ENCODE measurements at places on chromosomes 16 and 17.

GRCh38 chr17:38982858-38983746 is 15.9 kb upstream of the FBXO47 start:
- peak; percentile 83 for DNase-seq

GRCh38 chr17:49633762-49634484 is 44.0 kb downstream of the SPOP start:
- DNase-seq = no peak

DNA sequence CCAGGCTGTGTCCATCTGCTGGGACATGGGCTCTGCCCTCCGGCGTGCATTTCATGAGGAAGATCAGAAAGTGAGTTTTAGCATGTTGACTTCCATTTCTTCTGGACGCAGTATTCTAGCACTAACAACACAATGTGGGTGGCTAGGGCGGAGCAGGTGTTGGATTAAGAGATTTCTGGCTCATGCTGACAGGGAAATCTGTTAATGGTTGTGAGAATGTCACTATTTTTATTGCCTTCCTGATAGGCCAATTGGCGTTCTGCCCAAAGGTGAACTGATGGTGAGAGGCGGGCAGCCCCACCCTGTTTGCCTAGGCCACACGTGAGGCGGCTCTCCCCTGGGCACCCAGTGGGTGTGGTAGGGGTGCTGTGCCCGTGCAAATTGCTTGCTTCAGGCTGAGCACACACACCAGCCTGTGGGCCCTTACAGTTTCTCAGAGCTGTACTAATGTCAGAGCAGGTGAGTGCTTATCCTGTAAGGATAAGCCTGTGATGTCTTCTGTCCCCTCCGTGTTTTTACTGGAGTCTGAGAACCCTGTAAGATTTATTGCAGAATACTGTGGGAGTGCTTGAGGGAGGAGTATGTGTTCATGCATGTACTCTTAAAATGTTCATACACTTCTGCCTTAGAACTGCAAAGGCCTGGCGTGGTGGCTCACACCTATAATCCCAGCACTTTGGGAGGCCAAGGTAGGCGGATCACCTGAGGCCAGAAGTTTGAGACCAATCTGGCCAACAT is 30.9 kb downstream of the PGS1 start:
- no peak for DNase-seq

DNA sequence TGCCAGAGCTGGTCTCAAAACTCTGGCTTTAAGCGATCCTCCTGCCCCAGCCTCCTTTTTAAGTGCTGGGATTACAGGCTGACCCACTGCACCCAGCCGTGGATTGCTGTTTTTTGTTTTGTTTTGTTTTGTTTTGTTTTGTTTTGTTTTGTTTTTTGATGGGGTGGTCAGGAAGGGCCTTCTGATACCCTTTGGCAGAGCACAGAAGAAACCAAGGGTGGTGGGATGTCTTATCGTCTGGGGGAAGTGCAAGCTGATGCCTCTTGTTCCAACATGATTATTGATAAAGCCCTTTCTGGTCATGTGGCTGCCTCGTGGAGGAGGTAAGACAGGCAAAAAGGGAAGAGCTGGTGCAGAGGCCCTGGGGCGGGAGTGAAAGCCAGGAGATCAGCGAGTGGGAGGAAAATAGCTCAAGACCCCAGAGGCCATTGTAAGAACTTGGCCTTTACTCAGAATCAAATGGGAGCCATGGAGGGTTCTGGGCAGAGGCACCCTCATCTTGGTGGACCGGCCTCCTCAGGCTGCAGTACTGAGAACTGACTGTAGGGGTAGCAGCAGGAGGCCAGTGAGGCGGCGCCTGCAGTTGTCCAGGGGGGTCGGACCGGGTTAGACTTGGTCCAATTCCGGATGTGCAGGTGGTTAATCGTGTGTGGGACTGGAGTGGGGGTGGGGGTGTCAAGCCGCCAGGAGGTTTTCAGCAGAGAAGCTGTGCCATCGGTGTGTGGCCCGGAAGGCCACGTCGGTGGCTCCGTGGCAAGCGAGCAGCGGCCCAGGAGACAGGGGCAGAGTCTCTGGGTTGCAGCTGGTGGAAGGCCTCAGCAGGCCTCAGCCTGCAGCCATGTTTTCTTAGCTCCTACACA is 84.4 kb upstream of the GSE1 start:
- DNase-seq = peak; percentile 66

GRCh38 chr17:1605681-1606351 is 22.8 kb downstream of the SLC43A2 start:
- no peak for DNase-seq

DNA sequence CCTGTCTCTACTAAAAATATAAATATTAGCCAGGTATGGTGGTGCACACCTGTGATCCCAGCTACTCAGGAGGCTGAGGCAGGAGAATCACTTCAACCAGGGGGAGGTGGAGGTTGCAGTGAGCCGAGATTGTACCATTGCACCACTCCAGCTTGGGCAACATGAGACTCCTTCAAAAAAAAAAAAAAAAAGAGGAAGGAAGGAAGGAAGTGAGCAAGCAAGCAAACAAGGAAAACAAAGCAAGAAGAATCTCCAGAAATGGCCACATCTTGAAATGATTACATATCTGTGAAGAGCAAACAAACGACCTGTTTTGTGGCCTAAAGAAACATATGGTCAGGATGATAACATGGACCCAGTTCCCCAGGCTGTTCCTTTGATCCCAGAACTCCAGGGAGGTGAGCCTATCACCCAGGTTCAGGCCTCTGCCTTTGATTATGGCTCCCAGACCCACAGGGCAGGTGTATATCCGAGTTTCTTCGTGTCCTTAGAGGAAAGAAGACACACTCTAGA is 8.9 kb downstream of the ACOX1 start:
- DNase-seq = no peak

- DNase-seq = no peak
These were observed 119.7 kb downstream of the RPTOR start for GRCh38 chr17:80664217-80664790.

DNA sequence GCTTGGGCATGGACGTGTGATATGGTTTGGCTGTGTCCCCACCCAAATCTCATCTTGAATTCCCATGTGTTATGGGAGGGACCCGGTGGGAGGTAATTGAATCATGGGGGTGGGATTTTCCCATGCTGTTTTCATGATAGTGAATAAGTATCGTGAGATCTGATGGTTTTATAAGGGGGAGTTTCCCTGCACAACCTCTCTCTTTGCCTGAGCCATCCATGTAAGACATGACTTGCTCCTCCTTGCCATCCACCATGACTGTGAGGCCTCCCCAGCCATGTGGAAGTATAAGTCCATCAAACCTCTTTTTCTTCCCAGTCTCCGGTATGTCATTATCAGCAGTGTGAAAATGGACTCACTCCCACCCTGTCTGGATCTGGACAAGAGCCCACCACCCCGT is 393.4 kb downstream of the SEC14L1 start:
- DNase-seq = no peak
